ENCODE measurements at places on chromosomes 5 and 9. TPM values are rescaled to one million over a fixed set of nuclear protein-coding genes. Genes with fewer than 3 reads are reported as not detected.

DNA sequence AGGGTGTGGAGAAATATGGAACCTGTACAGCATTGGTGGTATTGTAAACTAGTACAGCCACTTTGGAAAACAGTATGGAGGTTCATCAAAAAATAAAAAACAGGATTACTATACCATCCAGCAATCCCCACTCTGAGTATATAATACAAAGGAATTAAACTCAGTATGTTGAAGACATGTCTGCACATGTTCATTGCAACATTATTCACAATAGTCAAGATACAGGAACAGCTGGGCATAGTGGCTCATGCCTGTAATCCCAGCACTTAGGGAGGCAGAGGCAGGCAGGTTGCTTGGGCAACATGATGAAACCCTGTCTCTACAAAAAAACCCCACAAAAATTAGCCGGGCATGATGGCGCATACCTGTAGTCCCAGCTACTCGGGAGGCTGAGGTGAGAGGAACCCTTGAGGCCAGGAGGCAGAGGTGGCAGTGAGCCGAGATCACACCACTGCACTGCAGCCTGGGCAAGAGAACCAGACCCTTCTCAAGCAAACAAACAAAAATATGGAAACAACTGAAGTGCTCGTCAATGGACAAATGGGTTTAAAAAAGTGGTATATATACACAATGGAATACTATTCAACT, 63.6 kb downstream of the TMEM174 start:
- H3K27me3 ChIP-seq = peaks cover 55% of the 10 kb centered on the region
- no peak overlapping the region for H3K27ac ChIP-seq
- DNase-seq = no peak
- H3K4me1 ChIP-seq = peaks cover 21% of the 10 kb centered on the region

The PPP3R2 gene
- not detected for total RNA-seq

- no peak overlapping the region for H3K27ac ChIP-seq
- H3K4me3 ChIP-seq = no peak overlapping the region
- DNase-seq = no peak
- no peaks in the 10 kb centered on the region for H3K36me3 ChIP-seq
- H3K27me3 ChIP-seq = no peaks in the 10 kb centered on the region
Measured at GRCh38 chr5:144048259-144048856, 122.1 kb downstream of the YIPF5 start.

The ORM2 gene
- 1.6 TPM for total RNA-seq

The ANKRD55 gene
- not detected for total RNA-seq

DNA sequence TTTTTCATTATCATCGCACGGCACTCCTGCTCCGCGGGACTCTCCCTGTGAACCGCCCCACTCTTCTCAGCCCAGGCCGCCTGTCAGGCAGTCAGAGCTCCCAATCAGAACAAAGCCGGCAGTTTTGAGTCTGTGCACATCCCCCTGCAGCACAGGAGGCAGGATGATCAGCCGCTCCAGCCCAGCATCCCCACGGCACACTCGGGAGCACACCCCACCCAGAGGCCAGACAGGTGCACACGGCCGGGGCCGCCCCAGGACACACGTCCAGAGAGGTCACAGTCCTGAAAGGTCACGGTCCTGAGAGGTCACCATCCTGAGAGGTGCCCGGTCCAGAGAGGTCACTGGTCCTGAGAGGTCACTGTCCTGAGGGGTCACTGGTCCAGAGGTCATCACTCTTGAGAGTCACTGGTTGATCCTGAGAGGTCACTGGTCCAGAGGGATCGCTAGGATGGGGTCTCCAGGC, 8.4 kb downstream of the TPPP start:
- no peaks in the 10 kb centered on the region for H3K36me3 ChIP-seq
- H3K4me3 ChIP-seq = no peak overlapping the region
- H3K27me3 ChIP-seq = no peaks in the 10 kb centered on the region
- no peak overlapping the region for H3K27ac ChIP-seq
- DNase-seq = no peak
